ENCODE measurements at places on chromosomes 7 and 10.
A peak's percentile ranks its signal among the peaks of the same experiment; 100 is the strongest.

GRCh38 chr10:69721690-69722310 lies 79.9 kb upstream of the COL13A1 start:
- no peak for DNase-seq

GRCh38 chr10:61978965-61979364 lies 77.5 kb downstream of the ARID5B start:
- no peak for DNase-seq

DNA sequence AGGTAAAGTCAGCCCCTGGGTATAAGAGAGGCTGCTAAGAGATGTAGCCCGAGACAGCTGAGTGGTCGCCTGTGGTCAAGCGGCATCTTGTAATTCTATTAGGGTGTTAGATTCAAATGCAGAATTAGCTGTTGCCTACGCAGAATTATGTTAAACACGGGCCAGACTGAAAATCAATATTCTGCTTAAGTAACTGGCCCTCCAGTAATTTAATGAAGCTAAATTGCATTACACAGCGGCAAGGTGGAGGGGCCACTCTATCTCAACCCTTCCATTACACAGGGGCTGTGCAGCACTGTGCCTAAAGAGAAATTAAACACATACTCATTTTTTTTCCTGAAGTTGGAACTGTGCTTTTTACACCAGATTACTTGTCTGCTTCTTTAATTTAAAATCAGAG lies 448.5 kb upstream of the MGMT start:
- no peak for DNase-seq

DNA sequence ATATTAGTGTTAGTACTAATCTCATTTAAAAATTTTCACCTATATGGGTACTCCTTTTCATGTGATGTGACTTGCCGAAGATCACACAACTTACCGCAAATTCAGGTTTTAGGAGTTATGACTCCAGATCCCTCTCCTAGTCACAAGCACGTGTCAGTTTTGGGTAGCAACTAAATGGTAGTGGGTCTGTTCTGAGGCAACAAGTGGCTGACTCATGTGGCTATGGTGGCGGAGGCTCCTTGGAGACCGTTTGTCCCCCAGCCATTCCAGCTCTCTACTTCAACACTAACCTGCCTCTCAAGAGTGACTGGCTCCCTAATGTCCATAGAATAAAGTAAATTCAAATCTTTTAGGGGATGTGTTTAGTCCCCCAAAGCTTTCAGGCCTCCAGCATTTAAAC lies 39.5 kb downstream of the MRC1 start:
- DNase-seq, result no peak

- DNase-seq, result no peak
Measured at GRCh38 chr7:158289761-158290523, 297.7 kb downstream of the PTPRN2 start.

GRCh38 chr10:9807846-9808245 lies 1209.8 kb upstream of the CELF2 start:
- no peak for DNase-seq

GRCh38 chr10:60427148-60427547 lies 37.5 kb upstream of the ANK3 start:
- peak; percentile 9 for DNase-seq

All from T-helper 2 cell (primary cell).